ENCODE measurements at places on chromosomes 6 and 20.

GRCh38 chr6:95081949-95082348 lies 495.4 kb upstream of the MANEA start:
- DNase-seq, result no peak

DNA sequence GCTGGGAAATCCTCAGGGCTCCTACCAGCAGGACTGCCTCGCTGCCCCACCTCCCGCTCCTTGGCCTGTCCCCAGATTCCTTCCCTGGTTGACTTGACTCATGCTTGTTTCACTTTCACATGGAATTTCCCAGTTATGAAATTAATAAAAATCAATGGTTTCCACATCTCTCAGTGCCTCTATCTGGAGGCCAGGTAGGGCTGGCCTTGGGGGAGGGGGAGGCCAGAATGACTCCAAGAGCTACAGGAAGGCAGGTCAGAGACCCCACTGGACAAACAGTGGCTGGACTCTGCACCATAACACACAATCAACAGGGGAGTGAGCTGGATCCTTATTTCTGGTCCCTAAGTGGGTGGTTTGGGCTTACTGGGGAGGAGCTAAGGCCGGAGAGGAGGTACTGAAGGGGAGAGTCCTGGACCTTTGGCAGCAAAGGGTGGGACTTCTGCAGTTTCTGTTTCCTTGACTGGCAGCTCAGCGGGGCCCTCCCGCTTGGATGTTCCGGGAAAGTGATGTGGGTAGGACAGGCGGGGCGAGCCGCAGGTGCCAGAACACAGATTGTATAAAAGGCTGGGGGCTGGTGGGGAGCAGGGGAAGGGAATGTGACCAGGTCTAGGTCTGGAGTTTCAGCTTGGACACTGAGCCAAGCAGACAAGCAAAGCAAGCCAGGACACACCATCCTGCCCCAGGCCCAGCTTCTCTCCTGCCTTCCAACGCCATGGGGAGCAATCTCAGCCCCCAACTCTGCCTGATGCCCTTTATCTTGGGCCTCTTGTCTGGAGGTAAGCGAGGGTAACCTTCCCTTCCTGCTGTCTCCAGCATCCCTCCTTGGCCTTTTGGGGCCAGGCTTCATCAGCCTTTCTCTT lies at the start of gene CFB:
Gene CFB, plus strand, starts transcription at position 589 of the 863 bp plus-strand sequence. Its CDS starts 127 bp downstream, at position 716.
- no peak for DNase-seq

GRCh38 chr6:170034294-170034693 lies 256.6 kb downstream of the DLL1 start:
- DNase-seq, result no peak

- DNase-seq, result no peak
Observed at GRCh38 chr6:89525786-89526562, 93.0 kb downstream of the ANKRD6 start.

DNA sequence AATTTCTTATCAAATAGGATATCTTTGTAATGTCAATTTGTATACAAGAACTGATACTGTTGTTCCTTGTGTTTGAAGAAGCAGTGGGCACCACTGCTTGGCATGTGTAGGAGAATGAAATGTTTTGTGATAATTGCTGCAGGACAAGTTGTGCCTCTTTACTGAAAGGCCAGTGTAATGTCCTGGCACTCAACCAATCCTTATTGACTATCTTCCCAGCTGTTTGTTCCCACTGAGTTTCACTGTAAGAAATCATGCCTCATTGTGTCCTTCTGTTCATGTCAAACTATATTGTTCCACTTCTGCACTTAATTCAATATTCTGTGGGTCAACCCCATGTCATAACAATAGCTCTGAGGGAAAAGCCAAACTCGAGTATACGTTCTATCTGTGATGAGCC lies 136.1 kb upstream of the FAM83B start:
- DNase-seq, result no peak

DNA sequence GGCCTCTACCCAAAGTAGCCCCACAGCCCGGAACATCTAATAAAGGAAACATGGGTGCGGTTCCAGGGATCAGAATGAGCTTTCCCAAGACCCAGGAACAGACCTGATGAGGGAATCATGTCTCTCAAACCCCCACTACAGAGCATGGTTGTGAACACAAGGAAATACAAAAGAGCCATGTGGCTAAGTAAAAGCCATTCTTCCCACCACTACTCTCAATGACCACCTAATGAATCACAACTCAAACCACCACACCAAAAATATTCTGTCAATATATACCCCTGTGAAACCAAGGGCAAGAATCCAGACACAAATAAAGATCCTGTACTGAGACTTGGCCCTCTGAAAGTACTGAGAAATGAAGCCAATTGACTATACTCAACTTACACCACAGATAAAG lies 20.9 kb upstream of the COL21A1 start:
- DNase-seq, result no peak

DNA sequence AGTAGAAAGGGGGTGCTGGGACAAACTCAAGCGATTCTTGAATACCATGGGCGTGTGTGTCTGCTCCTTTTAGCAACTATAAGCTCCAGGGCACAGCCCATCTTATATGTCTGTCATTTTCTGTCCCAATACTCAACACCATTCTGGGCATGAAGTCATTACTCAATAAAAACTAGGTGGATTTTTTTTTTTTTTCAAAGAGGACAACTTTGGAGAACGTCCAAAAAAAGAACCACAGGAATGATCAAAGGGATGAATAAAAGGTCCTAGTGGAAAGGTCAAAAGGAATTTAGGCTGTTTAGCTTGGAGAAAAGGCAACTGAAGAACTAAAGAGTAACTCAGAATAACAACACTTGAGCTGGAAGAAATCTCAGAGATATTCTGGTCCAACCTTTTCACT lies 24.4 kb downstream of the UQCC1 start:
- no peak for DNase-seq

DNA sequence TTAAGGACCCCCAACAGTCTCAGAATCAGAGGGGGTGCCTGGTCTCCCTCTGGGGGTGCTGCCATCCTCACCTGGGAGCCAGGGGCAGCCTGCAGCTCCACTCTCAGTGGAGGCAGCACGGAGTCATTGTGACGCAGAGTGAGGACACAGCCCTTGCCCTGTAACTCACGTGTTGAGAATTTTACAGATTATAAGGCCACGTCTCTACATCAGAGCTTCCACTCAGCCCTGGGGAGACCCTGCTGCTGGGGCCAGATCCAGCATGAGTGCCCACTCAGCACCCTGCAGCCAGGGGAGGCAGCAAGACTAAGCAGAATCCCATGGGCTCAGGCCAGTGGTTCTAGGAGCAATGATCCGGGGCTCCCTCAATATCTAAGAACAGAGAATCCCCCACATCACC lies 137.4 kb upstream of the AFDN start:
- DNase-seq, result no peak

DNA sequence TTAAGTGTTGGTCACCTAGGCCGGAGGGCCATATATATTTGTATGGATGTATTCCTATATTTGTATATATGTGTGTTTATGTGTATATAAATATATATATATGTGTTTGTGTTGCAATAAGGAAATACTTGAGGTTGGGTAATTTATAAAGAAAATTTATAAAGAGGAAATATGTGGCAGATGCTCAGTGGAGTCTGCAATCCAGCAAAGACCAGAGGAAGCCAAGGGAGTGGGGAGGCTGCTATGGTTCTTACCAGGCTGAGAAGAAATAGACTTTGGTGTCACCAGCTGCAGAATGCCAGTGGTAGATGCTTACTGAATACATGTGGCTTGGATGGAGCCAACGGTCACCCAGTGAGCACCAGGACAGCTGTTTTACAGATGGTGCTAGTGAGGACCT lies 97.4 kb upstream of the ELOVL5 start:
- no peak for DNase-seq

- no peak for DNase-seq
Observed at GRCh38 chr20:32158943-32159660, 48.4 kb downstream of the PLAGL2 start.

DNA sequence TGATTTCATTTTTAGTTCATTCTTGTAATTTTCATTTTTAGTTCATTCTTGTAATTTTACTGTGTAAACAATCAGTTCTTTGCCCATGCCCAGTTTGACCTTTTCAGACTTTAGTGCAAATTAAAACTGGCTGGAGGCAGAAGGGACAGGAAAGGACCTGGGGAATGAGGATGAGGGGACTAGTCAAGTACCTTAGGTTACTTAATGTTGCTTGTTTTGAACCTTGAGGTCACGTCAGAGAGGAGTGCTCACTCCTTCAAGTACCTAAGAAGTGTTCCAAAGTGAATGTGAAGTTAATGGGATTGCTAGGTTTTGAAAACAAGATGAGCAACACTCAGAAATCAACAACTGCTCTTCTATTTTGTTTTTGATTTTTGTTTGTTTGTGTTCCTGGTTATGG lies 82.5 kb downstream of the FOXO3 start:
- no peak for DNase-seq

GRCh38 chr6:131792091-131792496 lies 15.7 kb upstream of the ENPP1 start:
- DNase-seq, result no peak

- DNase-seq, result no peak
Observed at GRCh38 chr6:163835439-163836171, 421.1 kb downstream of the QKI start.

DNA sequence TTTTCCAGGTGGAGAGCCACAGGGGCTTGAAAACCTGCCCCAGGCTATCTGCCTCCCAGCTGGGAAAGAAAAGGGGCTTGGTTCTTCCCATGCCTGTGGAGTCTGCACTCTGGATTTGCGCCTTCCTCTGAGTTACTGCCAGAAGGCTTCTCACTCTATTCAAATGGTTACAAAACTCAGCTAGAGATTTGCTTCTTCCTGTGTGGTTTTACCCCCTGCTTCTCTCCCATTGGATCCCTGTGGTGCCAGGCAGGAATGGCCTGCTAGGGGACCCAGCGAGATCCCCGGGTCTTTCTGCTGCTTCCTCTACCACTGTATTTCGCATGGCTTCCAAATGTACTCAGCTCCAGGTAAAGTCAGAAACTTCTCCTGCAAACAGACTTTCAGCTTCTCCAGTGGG lies 192.0 kb upstream of the HS3ST5 start:
- DNase-seq, result no peak

Data from activated CD4-positive, CD25-positive, alpha-beta regulatory T cell (primary cell).